HS-5 (cell line): ENCODE measurements at places on chromosomes 2 and 18.

DNA sequence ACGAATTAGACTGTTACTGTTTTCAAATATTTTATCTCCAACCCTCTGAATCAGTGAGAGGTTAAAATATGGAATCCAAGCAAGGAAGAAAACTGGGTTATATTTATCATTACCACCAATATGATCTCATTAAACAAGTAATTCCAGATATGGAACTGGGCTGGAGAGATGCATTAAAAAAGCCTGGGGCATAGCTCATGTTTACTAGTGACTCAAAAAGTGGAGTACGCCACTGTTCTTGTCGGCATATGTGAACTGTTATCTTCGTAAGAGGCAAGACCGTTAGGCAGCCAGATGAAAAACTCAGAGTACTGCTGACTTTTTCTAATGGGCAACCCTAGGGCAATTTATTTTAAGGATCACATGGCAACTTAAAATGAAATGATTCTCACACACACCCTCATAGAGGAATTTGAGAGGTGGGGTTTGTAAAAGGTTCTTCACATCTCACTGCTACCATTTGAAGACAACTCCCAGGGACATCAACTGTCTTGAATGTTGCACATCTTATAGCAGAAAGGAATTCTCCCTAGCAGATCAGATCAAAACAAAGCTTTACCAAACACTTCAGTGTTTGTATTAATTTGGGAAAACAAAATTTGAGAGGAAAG is 105.2 kb upstream of the TFCP2L1 start:
- no peak for DNase-seq

- DNase-seq = no peak
These were observed 95.4 kb downstream of the HNMT start for GRCh38 chr2:138059487-138060300.

DNA sequence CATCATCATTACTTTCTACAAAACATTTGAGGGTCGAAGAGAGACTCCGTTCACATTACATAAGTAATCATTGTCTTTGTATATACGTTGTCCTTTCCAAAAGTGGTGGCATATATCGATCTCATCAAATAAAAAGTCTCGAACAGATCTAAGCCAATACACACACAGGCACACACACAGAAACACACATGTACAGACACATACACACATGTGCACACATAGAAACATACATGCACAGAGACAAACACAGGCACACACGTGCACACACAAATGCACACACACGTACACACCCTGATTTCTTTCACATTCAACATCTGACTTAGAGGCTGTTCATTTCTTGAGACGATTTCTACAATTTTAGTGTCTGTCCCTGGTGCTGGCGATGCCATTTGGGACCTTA is 17.5 kb upstream of the ALKAL2 start:
- DNase-seq = no peak

GRCh38 chr2:44944952-44945612 is 3.6 kb downstream of the SIX3 start:
- DNase-seq = no peak

DNA sequence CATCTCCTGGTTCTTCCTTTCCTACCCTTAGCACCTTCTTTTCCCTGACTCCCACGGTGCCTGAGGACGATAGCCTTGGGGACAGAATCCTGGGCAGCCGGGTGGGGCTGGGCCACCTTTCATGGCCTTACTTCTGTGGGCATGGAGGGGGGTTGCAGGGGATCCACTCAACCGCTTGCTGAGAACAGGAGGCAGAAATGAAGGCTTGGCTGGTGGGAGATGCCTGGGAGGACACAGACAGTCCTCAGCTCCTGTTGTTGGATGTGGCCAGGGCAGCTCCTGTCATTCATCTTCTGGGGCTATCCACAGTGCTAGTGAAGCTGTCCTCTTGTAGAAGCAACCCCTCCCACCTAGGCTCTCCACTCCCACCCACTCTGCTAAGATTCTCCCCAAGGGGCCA is 95.5 kb upstream of the CELF4 start:
- no peak for DNase-seq

- DNase-seq = no peak
These were observed 491.8 kb downstream of the KCNJ3 start for GRCh38 chr2:155190342-155190741.

DNA sequence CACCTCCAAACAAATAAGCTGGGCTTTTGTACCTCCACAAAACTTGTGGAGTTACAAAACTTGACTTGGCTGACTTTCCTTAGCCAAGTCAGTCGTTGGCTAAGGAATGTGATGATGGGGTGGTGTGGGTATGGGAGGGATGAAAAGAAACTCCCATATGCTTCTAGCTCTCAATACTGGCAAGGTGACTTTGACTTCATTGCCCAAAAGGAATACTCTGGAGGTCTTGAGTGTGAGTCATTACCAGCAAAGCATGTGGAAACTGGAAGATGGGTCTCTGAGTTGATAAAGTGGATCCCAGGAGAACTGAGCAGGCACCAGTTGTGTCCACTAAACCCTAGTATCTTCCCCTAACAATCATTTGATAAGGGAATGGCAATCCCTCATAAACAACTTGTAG is 226.7 kb downstream of the GULP1 start:
- DNase-seq = peak; percentile 71

DNA sequence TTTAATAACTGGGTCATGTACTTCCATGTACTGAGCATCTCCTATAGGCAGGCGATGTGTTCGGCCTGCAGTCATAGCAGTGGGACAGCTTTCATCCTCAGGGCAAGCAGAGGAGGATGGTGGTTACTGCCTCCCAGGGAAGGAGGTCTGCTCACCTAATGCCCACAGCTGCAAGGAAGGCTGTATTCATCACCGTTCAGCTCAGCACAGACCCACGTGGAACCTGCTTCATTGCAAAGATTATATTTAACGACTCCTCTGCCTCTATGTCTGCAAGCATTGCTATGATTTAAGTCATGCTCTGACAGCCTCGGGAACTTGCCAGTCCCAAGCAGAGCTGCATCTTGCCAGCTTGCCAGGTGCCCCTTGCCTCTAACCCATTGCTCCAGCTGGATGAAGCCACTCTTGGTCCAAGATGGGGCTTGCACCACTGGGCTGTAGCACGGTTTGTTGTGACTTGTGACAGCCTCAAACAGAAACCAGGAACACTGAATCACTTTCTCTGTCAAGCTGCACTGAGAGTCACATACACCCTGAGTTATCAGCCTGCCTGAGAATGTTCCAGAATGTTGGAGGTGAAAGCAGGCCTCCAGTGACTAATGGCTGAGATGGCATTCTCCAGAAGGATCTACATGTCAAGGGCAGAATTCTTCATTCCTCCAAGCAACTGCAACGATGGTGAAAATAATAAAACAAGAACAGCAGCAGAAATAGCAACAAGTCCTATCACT is 651.1 kb upstream of the ID2 start:
- no peak for DNase-seq

DNA sequence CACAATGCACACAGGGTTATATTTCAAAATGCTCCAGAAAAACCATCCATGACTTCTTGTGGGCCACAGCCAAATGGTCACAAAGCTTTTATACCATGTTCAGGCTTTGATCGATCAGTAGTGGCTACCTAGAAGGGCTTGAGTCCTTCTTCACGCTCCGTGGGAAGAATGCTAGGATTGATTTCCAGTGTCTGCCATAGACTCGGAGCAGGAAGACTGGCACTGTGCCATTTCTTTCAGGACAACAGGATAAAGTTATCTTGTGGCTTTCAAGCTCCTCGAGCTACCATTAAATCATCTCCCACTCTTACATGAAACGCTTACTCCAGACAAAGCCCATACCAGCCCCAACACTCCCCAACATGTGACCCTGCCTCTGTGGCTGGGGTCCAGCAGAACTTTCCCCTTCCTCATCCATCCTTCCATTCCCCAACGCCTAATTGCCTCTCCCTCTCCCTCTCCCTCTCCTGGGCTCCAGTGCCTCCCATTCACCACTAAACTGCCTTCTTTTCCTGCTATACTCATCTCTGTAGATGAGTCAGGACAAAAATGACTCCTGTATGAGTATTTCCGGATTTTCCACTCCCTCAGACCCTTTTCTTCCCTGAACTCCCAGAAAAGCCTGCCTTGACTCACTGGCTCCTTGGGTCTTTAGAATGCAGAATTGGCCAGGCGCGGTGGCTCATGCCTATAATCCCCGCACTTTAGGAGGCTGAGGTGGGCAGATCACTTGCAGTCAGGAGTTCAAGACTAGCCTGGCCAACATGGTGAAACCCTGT is 40.9 kb downstream of the ADD2 start:
- peak; percentile 52 for DNase-seq

GRCh38 chr2:165431014-165431413 is 38.5 kb upstream of the CSRNP3 start:
- no peak for DNase-seq

DNA sequence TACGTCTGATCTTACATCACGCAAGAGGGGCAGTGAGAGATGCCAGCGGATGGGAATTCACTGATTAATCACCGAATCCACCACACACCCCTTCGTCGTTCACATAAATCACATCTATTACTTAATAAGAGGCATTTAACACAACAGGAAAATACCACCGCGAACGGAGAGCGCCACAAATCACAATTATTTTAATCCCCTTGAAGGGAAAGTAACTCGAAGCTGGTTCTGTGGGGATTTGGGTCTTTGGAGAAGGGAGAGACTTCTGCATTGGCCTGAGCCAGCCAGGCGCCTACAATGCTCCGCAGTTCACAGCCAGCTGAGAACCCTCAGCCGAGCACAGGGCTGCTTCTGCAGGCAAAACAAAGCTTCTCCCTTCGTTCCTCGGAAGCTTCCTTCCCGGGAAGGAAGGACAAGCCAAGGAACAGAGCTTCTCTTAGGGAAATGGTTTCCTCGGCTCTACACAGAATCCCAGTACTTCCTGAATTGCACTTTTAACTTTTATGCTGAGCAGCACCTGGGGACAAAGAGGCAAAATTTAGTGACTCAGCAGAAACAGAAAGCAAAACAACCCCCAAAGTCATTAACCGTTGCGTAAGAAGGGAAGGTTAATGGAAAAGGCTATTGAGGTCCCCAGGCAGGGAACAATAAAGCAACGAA is at the start of gene LRP1B:
LRP1B (minus strand) TSS at position 7 of the 660 bp plus-strand sequence. CDS start 287 bp downstream, outside the sequence.
- peak; percentile 32 for DNase-seq
